ENCODE measurements at places on chromosomes 1 and 21.

DNA sequence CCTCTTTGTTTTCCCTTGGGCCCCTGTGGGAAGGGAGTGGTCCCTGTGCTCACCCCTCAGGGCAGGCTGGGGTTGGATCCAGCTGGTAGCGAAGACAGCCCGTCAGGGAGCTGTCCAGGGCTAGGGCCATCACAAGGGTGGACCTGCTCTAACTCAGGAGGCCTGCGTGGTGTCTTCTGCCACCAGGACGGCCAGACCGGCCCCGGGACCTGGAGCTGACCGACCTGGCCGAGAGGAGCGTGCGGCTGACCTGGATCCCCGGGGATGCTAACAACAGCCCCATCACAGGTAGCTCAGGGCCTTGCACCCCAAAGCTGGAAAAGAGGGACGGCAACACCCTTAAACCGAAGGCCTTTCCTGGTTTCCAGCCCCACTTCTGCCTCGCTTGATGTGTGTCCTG lies 64.2 kb upstream of the CNTN2 start:
- no peak for DNase-seq

DNA sequence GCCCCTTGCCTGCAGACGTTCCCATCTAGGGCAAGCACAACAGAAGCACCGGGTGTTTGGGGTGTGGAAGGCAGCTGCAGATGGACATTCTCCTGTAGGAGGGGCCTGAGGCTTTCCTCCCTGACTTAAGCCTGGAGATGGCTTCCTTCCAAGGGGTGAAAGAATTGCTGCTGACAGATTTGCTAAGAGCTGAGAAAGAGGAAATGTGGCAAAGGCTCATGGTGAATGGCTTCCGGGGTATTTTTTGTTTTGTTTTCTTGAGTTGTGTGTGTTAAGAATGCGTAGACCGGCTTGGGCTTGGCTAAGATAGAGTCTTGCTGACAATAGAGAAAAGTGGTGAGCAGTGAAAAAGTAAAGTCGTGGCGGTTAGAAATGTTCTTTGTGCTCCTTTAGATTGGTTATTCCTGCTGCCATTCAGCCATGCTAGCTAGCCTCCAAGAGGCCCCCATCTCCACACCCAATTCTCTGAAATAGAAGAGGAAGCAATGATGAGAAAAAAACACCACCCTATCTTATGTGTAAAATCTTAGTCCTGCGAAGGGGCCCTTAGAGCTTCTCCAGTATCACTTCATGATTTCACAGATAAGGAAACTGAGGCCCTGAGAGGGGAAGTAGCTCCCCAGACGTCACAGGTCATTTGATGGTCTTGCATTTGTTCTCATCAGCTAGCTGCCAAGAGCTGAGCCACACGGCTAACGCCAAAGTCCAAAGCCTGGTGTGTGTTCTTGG lies 36.9 kb downstream of the EIF2D start:
- DNase-seq: no peak

GRCh38 chr1:1305300-1306069 lies 2.2 kb downstream of the ACAP3 start:
- DNase-seq: peak; percentile 63

- DNase-seq: peak; percentile 93
These were observed 160.2 kb upstream of the FGGY start for GRCh38 chr1:59136541-59137275.

GRCh38 chr21:36847189-36847588 lies 119.3 kb downstream of the HLCS start:
- peak; percentile 71 for DNase-seq

- no peak for DNase-seq
These were observed 103.8 kb downstream of the ADARB1 start for GRCh38 chr21:45178070-45178608.

DNA sequence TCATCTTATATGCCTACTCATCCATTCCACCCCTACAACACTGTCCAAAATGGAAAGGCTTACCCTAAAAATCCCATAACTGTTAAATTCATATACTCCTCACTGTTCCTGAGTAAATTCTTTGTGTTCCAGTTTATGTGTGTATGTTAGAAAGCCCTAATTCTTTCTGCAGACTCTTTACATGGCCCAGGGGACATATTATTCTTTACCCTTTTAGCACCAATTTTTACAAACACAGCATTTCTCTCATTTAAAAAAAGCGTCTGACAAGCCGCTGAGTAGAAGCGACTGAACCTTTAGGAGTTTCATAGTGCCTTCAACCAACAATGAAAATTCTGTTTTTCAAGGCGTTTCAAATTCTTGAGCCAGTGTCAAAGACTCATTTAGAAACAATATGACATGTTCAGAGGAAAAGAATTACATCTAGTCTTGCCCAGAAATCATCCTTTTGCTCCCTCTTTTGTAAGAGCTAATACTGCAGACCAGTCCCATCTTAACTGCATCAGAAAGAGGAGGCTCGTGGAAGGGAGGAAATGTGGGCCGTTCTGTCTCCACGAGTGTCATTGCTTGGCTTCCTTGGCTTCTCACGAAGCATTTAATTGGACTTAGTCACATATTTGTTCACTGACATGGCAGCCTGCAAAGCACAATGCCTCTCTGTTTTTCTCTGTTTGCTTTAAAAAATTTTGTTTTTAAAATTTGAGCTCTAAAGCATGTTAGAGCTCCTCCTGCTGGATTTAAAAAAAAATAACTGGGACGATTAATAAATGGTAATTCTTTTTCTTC lies 21.3 kb upstream of the C1orf105 start:
- peak; percentile 45 for DNase-seq

DNA sequence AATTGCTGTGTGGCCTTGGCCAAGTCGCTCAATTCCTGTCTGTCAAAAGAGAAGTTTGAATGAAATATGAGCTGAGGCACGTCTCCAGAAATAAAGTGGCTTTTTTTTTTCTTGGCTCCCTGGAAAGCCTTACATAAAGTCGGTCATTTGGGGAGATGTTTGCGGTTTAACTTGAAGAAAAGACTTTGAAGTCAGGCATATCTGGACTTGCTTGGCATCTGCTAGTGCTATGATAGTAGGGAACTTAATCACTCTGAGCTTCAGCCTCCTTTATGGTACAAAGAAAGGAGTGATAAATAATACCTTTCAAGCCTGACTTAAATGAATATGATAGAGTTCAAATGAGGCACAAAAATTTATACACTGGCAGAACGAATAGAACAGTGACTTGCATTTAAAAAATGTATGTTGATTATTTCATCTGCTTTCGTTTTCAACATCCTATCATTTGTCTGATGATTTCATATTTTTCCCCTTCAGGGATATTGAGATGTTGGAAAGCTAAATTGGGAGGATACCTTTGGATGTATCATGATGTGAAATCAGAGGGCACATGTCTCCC lies 60.2 kb downstream of the FASLG start:
- no peak for DNase-seq

GRCh38 chr1:164950541-164950986 lies 391.6 kb downstream of the PBX1 start:
- no peak for DNase-seq

- no peak for DNase-seq
These were observed 3.5 kb upstream of the NBL1 start for GRCh38 chr1:19640363-19641316.

GRCh38 chr1:194809665-194810064 lies 1623.3 kb upstream of the B3GALT2 start:
- DNase-seq: no peak

- DNase-seq: no peak
These were observed 191.8 kb downstream of the ZNF326 start for GRCh38 chr1:90186506-90187322.

GRCh38 chr1:228271701-228272251 lies 63.9 kb downstream of the OBSCN start:
- no peak for DNase-seq

All from HS-27A (cell line).